ENCODE measurements at places on chromosomes 5 and 9.

DNA sequence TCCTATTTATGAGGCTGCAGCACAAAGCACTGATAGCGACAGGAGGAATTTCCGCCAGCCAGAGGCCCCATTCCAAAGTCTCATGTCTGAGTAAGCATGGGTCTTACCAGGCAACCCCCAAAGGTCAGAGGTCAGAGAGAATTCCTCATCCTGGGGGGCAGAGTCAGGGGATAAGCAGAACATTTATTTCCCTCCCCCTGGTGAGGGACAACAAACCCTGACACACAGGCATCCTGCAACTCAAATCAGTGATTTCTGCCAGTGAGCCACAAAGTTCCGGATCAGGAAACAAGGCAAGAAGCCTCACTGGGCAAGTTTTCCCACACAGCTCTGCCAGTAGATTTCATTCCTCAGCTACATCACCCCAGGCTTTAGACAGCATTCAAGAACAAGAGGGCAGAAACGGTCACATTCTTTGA is 37.0 kb downstream of the ADAMTS12 start:
- no peak for DNase-seq

DNA sequence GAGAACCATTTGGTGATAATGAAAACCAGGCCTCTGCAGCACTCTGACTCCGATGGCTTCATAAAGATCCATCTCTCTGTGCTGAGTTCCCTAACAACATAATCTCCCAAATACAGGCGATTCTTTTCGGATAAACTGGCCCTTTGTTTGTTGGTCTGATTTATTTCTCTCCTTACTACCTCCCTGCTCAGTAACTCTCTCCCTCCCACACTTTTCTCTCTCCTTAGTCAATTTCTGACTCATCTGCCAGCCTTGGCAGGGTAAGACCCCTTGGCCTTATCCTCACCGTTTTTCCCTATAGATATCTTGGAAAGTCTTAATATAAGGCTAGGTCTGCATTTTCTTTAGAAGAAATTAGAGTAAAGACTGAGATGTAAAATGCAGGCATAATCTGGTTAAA is 128.7 kb downstream of the BRINP1 start:
- DNase-seq, result no peak

DNA sequence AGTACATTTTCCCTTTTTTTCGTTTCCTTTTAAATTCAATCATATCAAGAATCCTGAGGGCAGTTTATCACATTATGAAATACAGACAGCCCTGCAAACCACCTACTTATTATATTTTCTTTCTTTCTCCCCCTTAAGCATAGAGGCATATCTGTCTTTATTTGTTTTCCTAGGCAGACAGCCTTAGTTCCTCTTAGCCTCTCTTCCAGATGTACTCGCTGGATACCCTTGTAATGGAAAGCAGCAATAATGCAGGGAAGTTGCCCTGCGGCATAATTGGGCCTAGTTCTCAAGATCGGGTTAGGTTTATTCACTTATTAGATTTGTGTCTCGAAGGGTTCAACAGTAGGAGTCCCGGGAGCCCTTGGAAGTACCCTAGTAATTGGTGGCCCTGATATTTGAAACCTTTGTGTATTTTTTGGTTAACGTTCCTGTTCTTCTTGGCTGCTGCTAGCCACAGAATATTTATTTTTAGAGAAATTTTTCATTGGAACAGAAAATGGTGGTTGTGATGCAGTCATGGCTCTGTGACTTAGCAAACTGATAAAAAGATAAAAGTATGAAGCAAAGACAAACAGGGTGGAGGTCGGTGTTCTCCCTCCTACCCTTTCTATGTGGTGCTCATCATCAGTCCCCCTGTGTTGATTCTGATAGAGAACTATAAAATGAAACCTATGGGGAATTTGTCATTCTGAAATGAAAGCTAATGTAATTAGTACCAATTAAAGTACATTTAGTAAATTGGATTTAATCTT is 6.4 kb downstream of the TLE4 start:
- no peak for DNase-seq

DNA sequence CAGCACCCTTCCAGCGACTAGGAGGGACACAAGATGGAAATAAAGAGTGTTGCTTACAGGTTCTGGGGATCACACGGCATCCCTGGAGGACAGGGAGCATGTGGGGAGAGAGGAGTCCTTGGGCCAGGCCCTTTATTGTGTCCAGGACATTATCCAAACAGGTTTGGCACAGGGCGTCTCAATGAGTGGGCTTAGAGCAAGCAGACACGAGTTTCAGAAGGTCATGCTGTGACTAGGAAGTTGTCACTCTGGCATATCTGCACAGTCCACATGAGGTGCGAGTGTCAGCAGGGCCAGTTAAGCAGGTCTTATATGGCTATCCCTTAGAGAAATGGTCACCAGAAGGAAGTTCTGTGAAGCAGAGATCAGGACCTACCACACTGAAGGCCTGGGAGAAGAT is 174.5 kb upstream of the OTULINL start:
- DNase-seq, result no peak

DNA sequence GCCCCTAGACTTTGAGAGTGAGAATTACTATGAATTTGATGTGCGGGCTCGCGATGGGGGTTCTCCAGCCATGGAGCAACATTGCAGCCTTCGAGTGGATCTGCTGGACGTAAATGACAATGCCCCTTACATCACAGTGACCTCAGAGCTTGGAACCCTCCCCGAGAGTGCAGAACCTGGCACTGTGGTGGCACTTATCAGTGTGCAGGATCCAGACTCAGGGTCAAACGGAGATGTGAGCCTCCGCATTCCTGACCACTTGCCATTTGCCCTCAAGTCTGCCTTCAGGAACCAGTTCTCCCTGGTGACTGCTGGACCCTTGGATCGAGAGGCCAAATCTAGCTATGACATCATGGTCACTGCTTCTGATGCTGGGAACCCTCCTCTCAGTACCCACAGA is 1.3 kb downstream of the PCDHGC4 start:
- DNase-seq, result no peak

DNA sequence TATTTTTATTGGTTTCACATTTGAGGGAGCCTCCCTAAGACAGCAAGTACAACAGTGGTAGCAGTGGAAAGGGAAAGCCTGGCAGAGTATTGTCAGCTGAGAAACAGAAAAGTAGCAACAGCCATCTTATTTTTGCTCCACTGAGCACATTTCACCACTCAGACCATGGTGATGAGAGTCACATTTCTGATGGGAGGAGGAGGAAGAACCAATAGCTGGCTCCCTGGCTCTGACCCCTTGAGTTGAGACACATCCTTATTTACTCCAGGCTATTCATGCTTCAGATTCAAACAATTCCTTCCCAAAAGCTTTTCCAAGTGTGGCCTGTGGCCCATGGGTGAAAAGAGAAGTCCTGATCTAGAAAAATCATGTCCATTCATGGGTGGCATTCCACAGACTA is 236.3 kb downstream of the ARHGAP26 start:
- DNase-seq, result no peak

DNA sequence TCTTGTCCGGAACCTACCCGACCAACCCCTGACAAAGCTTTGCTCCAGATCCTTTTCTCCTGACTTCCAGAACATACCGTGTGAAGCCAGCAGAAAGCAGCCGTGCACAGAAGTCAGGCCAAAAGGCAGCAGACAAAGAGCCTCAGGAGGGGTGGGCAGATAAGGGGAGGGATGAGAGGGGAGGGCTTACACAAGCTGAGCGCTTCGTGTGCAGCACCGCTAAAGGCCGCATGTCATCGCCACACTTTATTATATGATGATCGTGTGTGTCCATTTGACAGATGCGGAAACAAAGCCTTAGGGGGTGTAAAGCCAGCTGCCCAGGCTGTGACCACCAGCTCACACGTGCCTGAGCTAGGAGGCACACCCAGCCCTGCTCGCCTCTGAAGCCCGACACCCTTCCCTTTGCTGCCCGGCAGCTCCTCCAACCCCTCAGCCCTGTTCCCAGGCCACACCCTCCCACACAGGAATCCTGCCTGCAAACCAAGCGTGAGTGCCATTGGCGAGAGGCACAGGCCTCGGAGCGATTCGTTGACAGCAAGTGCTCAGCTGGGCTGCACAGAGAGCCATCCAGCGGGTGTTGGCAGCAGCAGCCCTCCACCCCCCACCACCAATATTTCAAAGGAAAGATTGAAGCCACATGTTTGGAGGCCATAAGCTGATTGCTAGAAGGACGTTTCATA is 170.5 kb upstream of the SMIM23 start:
- DNase-seq, result no peak

- no peak for DNase-seq
These were observed 18.6 kb upstream of the KDM4C start for GRCh38 chr9:6739218-6739617.

GRCh38 chr5:59187857-59188256 is 605.0 kb downstream of the RAB3C start:
- peak; percentile 10 for DNase-seq
